ENCODE measurements at places on chromosomes 5 and 9.
A peak's percentile ranks its signal among the peaks of the same experiment; 100 is the strongest.

DNA sequence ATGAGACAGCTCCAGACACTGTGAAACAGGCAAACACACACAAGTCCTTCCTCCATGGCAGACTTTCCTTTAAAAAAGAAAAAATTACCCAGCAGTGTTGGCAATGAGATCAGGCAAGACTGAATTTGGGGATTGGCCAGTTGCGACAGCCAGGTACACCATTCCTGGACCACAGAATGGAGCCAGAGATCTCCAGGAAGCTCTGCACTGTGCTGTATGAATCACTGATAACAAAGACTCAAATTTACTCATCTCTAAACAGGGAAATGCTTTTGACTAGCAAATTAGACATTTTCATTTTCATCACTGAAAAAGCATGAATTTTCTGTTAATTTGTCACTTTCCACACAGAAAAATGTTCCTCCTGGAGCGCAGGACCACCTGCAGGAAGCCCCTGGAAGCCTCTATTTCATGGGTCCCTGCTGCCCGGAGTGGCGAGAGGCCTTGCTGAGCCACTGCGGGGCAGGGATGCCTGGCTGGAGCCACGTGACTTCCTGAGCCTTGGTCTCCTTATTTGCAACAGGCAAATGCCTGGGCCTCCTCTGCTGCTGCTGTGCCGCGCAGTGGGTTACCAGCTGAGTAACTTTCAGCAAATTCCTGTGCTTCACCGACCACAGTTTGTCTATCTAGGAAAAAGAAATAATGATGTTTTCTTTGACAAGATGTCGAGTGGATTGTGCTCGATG lies 185.9 kb upstream of the ZNF618 start:
- DNase-seq, result no peak

DNA sequence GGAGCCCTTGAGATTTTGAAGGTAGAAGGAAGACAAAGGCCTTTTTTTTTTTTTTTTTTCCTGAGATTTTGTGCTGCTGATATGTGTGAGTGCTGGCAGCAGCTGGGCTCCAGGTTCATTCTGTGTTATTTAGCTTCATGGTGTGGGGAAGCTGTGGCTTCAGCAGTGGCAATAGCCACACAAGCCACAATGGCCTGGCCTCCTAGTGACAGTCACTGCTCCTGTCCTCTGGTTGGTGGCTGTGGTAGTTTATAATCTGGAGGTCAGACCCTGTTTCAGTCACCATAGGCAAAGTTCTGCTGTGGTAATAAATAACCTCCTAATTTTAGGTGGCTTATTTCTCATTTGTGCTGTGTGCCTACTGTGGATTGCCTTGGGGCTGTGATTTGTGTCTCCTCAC lies 28.2 kb upstream of the GPR151 start:
- DNase-seq, result no peak

DNA sequence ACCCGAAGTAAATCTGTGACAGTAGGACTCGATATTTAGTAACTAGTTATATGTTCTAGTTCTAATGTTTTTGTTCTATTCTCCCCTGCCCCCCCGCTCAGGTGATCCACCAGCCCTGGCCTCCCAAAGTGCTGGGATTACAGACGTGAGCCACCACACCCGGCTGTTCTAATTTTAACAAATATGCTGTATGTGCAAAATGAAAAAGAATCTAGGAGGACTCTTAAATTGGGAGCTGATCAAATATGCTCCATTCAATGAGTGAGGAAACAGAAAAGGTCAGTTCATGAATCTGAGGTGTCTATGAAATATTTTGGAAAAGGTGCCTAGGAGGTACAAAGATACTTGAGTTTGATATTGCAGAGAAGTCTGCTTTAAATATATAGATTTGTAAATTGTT lies 16.8 kb downstream of the CENPK start:
- DNase-seq, result no peak

DNA sequence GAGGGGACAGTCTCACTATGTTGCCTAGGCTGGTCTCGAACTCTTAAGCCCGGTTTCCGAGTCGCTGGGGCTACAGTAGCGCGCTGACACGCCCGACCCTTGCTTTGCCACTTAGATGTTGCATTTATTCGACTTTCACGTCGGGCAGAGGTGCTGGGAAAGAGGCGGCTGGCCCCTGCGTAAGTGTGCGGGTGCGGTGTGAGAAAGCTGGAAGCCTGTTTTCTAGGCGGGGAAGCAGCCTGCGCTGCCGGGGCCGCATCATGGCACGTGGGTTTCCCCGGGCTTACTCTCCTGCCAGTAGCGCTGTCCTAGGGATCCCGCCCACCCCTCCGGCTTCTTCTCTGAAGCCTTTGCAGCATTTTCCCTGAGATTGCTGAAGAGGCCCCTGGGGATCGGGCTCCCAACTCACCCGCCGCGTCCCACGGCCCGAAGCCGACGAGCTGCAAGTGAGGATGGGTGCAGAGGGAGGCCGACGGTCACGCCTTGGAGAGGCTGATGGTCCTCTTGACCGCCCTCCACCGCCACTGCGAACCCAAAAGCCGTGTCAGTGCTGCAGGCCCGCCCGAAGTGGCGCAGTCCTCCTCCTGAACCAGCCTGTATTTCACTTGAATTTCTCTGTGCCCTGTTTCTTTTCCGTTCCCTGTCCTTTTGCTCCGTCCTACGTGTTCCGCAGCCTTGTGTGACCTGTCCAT lies 5.8 kb upstream of the TRIM41 start:
- DNase-seq, result peak; percentile 67

DNA sequence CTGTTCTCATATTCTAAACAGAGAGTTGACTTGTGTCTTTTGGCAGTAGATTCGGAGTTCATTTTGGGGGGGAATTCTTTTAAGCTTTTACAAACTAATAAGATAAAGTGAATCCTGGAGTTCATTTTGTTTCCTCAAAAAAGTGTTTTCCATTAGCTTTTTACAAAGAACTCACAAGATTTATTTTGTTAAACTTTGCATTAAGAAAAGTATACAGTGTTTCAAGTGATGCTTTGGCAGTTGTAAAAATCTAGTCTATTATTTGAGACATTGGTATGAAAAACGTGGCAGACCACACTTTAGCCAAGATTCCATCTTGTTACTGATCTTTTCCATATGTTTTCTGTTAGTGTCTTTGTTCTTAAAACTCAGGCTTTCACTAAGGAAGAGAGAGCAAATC lies 1.2 kb upstream of the OMD start:
- DNase-seq, result no peak

DNA sequence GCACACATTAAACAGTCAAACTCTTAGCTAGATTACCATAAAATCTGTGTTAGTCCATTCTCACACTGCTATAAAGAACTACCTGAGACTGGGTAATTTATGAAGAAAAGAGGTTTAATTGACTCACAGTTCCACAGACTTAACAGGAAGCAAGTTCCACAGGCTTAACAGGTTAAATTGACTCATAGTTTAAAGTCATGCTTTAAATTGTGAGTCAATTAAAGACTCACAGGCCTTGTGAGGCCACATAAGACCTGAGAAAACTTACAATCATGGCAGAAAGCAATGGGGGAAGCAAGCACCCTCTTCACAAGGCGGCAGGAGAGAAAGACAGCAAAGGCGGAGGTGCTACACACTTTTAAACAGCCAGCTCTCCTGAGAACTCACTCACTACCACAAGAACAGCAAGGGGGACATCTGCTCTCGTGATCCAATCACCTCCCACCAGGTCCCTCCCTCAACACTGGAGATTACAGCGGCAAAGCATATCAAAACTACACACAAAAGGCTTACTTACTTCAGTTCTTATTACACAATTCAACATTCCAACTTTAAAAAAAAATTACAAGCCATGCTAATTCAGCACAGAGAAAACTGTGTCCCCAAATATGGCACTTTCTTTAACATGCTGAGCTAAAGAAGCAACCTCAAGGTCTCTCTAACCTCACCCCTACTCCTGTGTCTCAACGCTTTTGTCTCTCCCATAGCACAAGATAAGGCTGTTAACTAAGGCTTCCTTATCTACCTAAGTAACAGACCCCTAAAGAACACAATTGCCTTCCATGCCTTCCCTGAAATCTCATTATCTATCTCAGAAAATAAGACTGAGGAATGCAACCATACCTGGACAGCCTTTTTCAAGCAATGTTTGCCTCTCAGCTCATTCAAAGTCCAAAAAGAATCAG lies 805.1 kb downstream of the NR2F1-AS1 start:
- DNase-seq, result no peak

GRCh38 chr5:154514331-154514730 lies 36.3 kb upstream of the HAND1 start:
- DNase-seq, result no peak

- no peak for DNase-seq
Observed at GRCh38 chr9:83372957-83373356, 165.2 kb downstream of the FRMD3 start.

GRCh38 chr5:65327582-65327981 lies 154.1 kb downstream of the ADAMTS6 start:
- no peak for DNase-seq

- DNase-seq, result no peak
Observed at GRCh38 chr5:4579679-4580078, 560.5 kb upstream of the ADAMTS16 start.

GRCh38 chr9:122779181-122779580 lies 9.6 kb upstream of the OR5C1 start:
- no peak for DNase-seq

GRCh38 chr9:129141066-129142041 lies 30.1 kb downstream of the PTPA start:
- DNase-seq, result no peak

GRCh38 chr9:120680161-120680560 lies 34.1 kb downstream of the MEGF9 start:
- no peak for DNase-seq

DNA sequence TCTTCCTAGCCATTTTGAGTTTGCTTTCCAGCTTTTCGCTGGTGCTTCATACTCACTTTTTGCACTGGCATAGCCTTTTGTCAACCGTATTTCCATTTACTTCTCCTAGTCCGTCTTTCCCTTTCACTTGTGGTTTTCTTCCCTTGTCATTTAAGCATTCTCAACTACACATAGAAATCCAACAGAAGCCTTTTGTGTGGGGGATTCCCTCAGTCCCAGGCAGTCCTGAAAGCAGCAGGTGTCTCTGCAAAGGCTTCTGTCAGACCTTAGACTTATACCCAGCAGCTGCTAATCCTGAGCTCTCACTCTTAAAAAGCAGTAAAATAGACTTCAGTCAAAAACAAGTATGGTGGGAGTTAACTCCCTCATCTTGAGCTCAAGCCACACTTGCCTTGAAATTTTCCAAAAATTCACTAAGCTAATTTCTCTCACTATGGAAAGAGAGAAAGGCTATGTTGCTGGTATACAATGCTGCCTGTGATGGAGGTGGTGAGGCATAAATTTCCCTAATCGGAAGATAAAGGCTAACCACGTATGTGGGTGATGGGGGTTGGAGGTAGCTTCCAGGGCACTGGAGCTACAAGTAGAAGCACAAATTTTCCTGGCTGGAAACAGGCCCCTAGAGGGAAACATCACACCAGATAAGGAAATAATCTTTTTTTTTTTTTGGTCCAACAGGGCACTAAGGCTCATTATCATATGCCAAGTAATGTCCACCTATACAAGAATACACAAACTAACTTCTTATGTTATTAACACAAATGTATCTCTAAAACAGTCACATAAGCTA lies 34.8 kb upstream of the IFNK start:
- DNase-seq, result no peak

GRCh38 chr9:121640076-121640475 lies 11.4 kb upstream of the DAB2IP start:
- peak; percentile 58 for DNase-seq

- DNase-seq, result no peak
Observed at GRCh38 chr9:130887494-130888144, 9.0 kb downstream of the QRFP start.

DNA sequence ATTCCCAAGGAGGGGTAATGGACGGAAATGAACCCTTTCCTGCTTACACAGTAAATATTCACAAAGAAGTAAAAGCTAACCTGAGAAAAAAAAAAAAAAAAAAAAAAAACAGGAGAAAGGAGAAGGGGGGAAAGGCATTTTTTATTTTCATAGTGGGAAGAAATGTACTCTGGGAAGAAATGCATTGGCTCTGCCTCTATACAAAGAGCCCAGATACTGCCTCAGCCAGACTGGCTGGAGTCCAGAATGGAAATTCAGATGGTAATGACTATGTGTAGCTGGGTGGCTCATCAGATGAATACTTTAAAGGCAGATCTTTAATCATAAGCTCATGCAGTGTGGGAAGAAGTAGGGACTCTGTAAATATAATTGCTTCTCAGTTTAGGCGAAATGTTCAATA lies 124.9 kb upstream of the ZNF608 start:
- no peak for DNase-seq

GRCh38 chr9:96241391-96241809 lies 60.6 kb downstream of the HSD17B3 start:
- peak; percentile 19 for DNase-seq

DNA sequence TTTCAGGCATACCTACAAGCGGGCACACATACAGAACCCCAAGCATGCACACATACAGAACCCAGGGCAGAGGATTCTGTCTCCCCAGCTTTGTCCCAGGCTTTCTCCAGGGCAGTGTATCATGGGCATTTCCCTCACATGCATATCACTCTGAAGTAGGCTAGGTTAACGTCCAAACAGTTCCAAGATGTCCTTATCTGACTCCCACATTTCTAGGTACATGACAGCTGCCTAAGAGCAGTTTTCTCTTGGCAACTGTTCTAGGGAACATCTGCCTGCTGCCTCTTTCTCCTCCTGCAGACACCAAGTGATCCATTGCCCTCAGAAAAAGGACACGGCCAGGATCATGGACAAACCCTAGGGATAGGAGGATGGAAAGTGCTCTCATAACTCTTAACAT lies 84.9 kb upstream of the NR3C1 start:
- no peak for DNase-seq

DNA sequence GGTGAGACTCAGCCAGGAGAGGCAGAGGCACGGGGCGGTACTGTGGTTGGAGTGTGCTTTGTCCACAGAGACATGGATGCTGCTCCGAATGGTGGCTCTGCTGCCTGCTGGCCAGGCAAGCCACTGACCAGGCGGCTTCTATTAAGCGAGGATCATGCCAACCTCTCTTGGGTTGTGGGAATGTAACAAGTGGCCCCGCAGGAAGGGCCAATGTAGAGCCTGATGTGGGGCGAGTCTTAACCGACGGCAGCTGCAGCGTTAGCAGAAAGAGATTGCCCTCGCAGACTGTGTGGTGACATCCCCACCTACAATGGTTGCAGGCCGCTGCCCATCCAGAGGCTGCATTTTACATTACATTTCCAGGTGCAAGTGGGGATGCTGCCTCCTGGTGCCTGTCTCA lies 46.6 kb upstream of the SLC25A51 start:
- no peak for DNase-seq

GRCh38 chr9:136616948-136617695 lies 45.6 kb upstream of the EGFL7 start:
- no peak for DNase-seq

DNA sequence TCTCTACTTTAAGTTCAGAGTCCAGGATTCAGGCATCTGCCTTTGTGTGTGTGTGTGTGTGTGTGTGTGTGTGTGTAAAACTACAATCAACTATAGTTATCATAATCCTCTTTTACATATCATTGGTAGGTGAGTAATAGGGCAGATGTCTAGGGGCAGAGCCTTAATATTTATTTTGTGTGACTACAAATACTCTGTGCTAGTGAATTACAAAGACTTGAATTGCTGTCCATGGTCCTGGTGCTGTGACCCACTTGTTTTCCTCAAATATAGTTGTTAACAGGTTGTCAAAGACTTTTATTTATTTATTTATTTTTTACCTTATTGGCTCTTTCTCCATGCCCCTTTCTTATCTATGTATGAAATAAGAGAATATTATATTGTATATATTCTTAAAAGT lies 196.8 kb downstream of the ANXA1 start:
- no peak for DNase-seq

All from Calu3 (cell line).